ENCODE measurements at places on chromosomes 3 and 15.
A peak's percentile ranks its signal among the peaks of the same experiment; 100 is the strongest.

DNA sequence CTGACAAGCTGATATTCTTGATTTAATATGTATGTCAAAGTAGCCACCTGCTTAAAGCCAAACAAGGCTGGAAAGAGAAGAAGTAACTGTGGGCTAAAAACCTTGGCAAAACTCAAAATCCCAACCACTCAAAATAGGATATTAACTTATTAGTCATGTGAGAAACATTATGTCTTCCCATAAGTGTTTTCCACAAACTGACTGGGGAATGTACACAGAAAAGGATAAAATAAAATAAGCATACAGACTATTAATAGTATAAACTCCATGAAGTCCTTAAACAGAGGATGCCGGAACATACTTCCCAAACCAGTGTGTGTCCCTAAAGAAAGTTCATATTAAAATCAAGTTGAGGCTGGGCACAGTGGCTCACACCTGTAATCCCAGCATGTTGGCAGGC lies 263.7 kb upstream of the THBS1 start:
- H3K4me3 ChIP-seq = no peak overlapping the region
- H3K4me1 ChIP-seq = no peaks in the 10 kb centered on the region
- H3K27me3 ChIP-seq = no peaks in the 10 kb centered on the region

DNA sequence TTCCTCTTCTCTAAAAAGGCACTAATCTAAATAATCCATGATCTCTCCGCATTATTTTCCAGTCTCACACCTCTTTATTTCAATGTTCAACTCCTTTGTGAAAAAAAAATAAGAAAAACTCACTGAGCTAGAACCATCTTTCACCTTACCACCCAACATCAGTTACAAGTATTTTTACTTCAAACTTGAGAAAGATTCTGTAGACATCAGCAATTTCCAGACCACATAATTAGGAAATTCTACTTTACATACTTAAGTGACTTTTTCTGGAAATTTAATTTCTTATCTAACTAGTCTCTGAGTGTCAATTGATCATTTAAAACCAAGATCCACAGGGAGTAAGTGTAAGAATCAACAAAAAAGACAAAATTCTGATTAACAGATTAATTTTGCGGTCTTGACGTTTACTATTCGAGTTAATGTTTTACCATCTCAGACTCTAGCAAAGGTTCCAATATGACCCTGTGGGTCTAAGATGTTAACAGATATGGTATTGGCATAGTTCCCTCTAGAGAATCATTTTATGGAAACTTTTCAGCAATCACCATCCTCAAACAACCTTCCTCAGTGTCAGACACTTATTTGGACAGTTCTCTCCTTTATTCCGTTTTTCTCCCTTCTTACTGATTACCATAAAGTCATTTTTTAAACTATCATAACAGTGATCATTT lies 5.1 kb downstream of the ATP13A3 start:
- H3K4me1 ChIP-seq = peaks cover 8% of the 10 kb centered on the region
- H3K36me3 ChIP-seq = no peaks in the 10 kb centered on the region
- no peak overlapping the region for H3K4me3 ChIP-seq
- H3K27me3 ChIP-seq = no peaks in the 10 kb centered on the region
- H3K27ac ChIP-seq = no peak overlapping the region

- no peak overlapping the region for H3K27ac ChIP-seq
- H3K36me3 ChIP-seq = no peaks in the 10 kb centered on the region
- H3K4me3 ChIP-seq = no peak overlapping the region
- no peaks in the 10 kb centered on the region for H3K27me3 ChIP-seq
- no peak for DNase-seq
Measured at GRCh38 chr15:86903642-86904421, 824.2 kb downstream of the AGBL1 start.

DNA sequence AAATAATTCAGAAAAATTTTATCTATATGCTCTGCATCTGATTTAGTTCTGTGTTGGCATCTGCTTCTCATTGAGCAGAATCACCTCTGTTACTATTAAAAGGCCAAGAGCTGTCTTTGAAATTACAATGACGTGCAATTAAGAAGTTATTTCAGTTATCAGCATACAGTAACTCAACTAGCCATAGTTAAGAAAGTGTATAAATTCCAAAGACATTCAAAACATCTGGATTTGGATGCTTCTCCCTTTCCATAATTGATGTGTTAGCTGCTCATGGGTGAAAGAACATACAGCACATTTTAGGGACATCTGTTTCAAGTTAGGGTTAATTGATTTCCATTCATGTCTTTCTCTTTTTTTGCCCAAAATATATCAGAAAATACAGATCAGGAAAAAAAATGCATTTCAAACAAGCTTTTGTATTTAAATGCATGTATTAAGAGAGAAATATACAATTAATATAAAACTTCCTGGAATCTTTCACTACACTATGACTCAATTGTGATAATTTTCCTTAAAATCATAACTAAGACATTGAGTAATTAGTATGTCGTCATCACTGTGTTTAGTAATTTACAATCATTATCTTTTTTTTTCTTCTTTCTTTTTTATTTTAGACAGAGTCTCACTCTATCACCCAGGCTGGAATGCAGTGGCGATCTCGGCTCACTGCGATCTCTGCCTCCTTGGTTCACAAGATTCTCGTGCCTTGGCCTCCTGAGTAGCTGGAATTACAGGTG lies 82.7 kb upstream of the MBNL1 start:
- no peak for DNase-seq
- no peak overlapping the region for H3K27ac ChIP-seq
- no peaks in the 10 kb centered on the region for H3K4me1 ChIP-seq
- H3K4me3 ChIP-seq = no peak overlapping the region
- no peaks in the 10 kb centered on the region for H3K27me3 ChIP-seq

DNA sequence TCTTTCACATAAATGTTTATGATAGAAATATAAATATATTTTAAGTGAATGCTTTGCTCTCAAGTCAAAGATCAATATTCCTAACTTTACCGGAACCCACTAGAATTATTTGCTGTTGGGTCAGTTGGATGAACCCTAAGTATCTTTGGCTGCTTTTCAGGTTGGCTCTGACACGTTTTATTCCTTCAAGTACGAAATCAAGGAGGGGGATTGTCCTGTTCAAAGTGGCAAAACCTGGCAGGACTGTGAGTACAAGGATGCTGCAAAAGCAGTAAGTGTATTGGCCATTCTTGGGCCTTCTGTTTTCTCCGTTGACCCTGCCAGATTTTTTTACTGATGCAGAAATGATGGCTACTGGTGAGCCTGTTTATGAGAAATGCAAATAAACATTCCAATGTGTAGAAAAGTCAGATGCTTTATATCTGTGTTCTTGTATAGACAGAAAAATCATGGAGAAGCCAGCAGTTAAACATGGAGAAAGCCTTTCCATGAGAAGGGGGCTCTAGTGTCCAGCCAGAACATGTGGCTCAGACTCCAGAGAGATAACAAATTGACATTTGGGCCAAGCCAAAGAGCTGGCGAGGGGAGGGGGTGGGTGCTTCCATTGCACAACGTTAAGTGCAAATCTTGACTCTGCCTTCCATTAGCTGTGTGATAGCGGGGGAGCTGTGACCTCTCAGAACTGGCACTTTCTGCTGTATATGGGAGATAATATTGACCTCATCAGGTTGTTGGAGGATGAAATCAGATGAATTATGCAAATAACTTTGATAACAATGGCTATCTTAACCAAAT lies 3.0 kb downstream of the KNG1 start:
- no peaks in the 10 kb centered on the region for H3K4me1 ChIP-seq
- no peaks in the 10 kb centered on the region for H3K36me3 ChIP-seq
- H3K27ac ChIP-seq = no peak overlapping the region
- H3K27me3 ChIP-seq = no peaks in the 10 kb centered on the region
- DNase-seq = no peak

DNA sequence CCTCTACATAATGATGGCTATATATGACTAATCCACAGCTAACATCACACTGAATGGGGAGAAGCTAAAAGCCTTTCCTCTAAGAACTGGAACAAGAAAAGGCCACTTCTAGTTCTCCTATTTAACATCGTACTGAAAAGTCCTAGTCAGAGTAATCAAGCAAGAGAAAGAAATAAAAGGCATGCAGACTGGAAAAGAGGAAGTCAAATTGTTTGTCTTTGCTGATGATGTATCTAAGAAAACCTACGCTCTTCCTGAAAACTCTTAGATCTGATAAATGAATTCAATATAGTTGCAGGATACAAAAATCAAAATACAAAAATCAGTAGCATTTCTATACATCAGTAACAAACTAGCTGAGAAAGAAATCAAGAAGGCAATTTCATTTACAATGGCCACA lies 116.9 kb downstream of the TP63 start:
- no peak for DNase-seq
- H3K4me1 ChIP-seq = no peaks in the 10 kb centered on the region
- no peaks in the 10 kb centered on the region for H3K36me3 ChIP-seq
- H3K4me3 ChIP-seq = no peak overlapping the region
- no peaks in the 10 kb centered on the region for H3K27me3 ChIP-seq

DNA sequence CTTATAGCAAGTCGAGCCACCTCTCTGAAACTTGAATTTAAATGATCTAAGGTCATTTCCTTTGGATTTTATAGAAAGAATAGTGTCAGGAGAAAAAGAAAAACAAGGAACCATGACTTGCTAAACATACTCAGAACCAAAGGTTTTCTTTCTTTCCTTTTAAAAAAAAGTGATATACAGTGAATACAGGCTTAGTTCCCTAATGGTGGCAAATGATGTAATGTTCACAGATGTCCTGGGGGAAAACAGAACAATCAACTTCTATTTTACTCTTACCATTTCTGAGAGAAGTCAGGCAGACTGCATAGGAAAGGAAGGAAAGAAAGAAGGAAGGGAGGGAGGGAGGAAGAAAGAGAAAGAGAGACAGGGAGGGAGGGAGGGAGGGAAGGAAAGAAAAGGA lies 56.5 kb downstream of the ST6GAL1 start:
- H3K27me3 ChIP-seq = no peaks in the 10 kb centered on the region
- H3K4me1 ChIP-seq = no peaks in the 10 kb centered on the region
- no peaks in the 10 kb centered on the region for H3K36me3 ChIP-seq
- no peak overlapping the region for H3K27ac ChIP-seq

GRCh38 chr15:47609693-47610092 lies 107.6 kb upstream of the SEMA6D start:
- H3K4me1 ChIP-seq = peaks cover 2% of the 10 kb centered on the region
- no peak overlapping the region for H3K27ac ChIP-seq
- DNase-seq = no peak
- no peaks in the 10 kb centered on the region for H3K36me3 ChIP-seq
- no peaks in the 10 kb centered on the region for H3K27me3 ChIP-seq

GRCh38 chr3:132660811-132661070 lies 612 bp downstream of the UBA5 start:
- H3K4me3 ChIP-seq = peak overlapping the region; percentile 86
- H3K36me3 ChIP-seq = no peaks in the 10 kb centered on the region
- H3K27ac ChIP-seq = peak overlapping the region; percentile 87
- H3K4me1 ChIP-seq = peaks cover 2% of the 10 kb centered on the region
- no peaks in the 10 kb centered on the region for H3K27me3 ChIP-seq

DNA sequence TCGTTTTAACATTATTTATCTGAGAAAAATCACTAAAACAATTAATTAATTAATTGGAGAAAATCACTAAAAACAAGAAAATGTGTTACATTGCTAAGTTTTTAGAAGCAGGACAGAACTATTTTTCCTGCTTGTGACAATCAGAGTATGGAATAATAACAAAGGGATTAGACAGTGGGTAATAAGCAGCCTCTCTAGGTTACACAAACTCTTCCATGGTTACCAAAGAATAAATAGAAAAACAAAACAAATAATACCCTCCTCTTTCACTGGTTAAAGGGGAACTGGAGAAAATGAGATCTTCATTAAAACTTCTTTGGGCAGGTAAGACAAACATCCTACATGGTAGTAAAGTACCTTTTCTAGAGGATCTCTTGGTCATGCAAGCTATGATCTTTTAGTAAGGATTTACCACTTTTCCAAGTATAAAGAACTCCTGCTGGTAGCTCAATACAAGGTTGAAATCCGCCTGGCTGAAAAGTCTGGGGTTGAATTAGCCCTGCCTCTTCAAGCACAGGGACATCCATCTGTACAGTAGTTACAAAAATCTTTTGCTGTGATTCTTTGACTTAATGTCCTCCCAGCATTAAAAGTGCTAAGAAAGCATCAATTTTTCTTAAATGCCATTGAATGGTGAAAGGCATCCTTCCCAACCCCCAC lies 2.5 kb upstream of the PLCH1 start:
- peaks cover 1% of the 10 kb centered on the region for H3K4me1 ChIP-seq
- H3K27me3 ChIP-seq = no peaks in the 10 kb centered on the region
- H3K4me3 ChIP-seq = no peak overlapping the region
- no peak overlapping the region for H3K27ac ChIP-seq

- H3K4me3 ChIP-seq = no peak overlapping the region
- no peak overlapping the region for H3K27ac ChIP-seq
- peaks cover 4% of the 10 kb centered on the region for H3K4me1 ChIP-seq
- no peaks in the 10 kb centered on the region for H3K36me3 ChIP-seq
Measured at GRCh38 chr3:126467611-126467955, 8.1 kb downstream of the ZXDC start.

- H3K4me1 ChIP-seq = no peaks in the 10 kb centered on the region
- no peak for DNase-seq
Measured at GRCh38 chr3:175593331-175593730, 734.2 kb downstream of the NAALADL2 start.

DNA sequence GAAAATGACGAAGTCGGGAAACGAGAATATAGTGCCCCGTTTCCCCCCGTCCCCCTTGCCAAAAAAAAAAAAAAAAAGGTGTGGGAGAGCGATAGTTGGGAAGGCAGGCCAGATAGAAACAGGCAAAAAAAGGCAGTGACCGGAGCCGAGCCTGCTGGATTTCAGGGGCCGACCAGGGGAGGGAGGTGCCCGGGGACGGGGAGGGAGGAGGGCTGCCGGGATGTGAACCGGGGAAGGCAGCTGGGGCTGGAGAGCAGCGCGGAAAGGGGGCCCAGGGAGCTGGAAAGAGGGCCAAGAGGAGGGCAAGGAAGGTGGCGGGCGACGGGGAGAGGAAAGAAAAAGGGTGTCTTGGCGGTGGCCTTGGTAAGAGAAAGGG lies 837 bp downstream of the LRRN1 start:
- H3K36me3 ChIP-seq = no peaks in the 10 kb centered on the region
- peak; percentile 38 for DNase-seq
- peak overlapping the region; percentile 49 for H3K4me3 ChIP-seq
- H3K4me1 ChIP-seq = no peaks in the 10 kb centered on the region

DNA sequence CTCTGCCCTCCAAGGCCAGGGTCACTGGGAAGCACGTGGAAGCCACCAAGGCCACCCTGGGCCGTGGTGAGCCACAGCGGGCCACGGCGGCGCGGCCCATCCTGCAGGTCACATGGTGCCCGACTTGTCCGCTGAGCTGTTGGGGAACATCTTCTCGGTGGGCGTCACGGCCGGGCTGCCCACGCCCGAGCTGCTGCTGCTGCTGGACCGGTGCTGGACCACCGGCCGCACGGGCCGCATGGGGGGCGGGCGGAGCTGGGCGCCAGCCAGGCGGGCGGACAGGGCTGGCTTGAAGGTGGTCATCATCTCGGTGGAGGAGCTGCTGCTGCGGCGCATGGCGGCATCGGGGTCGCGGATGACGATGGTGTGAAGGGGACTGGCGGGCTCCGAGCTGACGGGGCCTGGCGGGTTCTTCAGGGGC lies 22.1 kb upstream of the RAD18 start:
- DNase-seq = no peak
- no peak overlapping the region for H3K27ac ChIP-seq
- no peaks in the 10 kb centered on the region for H3K4me1 ChIP-seq
- no peak overlapping the region for H3K4me3 ChIP-seq
- no peaks in the 10 kb centered on the region for H3K36me3 ChIP-seq
- no peaks in the 10 kb centered on the region for H3K27me3 ChIP-seq

GRCh38 chr15:64521726-64522164 lies 61.4 kb downstream of the ZNF609 start:
- peaks cover 14% of the 10 kb centered on the region for H3K4me1 ChIP-seq
- no peak overlapping the region for H3K4me3 ChIP-seq
- DNase-seq = no peak
- no peaks in the 10 kb centered on the region for H3K36me3 ChIP-seq
